ENCODE measurements at places on chromosomes 3 and 15.

DNA sequence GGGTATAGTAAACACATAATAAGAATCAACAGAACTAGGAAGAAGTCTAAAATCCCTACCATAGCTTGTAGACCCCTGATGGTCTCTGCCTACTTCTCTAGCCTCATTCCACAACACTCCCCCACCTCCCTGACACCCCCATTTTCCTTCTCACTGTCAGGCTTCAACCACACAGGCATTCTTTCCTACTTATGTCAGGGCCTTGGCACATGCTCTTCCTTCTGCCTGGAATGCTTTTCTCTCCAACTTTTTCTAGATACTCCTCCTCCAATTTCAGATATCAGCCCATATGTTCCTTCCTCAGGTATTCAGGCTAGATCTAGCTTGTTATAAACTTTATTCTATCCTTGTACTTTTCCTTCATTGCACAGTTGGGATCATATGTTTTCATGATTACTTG lies 106.0 kb upstream of the MRPL3 start:
- no peak for ATAC-seq

- ATAC-seq = no peak
Measured at GRCh38 chr3:49025005-49025792, 3.3 kb downstream of the NDUFAF3 start.

- ATAC-seq = no peak
Measured at GRCh38 chr3:129112308-129113052, 9.1 kb downstream of the RAB43 start.

DNA sequence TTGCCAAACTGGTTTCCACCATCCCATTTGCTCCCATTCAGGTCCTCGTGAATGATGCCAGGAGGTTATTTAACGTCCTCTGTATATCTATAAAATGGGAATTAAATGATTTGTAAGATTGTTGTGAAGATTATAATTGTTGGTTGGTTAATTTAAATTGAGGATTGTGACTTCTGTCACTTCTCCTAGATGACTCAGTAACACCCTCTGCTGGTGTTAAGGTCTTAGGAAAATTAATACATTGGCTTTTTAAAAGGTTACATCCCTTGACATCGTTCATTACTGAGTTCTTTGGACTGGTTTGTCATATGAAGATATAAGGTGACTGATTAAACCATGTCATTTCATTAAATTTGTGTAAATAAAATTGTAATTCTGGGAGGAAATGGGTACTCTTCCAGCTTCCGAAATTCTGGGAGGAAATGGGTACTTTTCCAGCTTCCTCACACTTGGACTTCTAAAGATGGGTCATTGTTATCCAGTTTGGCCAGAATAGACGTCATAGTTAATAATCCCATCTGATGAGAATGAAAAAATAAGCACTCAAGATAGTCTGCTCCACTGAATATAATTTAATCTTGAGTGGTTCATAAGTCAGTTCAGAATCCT lies 33.3 kb upstream of the PAQR5 start:
- no peak for ATAC-seq

DNA sequence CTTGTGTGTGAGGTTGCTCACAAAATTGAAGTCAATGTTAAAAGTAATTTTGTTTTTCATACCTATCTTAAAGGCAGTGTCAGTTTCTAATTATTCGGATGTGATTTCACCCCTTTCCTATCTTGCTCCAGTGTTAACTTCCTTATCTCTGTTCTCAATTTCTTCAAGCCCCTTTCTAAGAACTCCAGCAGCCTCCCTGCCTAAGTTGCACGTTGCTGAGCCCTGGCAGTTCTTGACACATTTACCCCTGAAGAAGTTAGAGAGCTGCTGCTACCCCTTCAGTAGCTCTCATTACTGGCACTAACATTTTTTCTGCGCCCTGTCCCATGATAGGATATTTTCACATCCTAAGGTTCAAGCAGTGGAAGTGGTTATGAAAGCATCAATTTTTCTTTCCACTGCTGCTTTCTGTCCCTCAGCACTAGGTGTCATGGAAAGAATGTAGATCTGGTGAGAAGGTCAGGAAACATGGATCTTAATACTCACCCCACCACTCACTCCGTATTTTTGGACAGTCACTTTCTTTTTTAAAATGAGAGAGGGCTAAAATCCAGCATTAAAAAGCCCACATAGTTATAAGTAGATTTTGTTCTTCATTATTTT lies 62.9 kb downstream of the OPA1 start:
- no peak for ATAC-seq

- no peak for ATAC-seq
Measured at GRCh38 chr15:57867970-57868798, 161.7 kb downstream of the POLR2M start.

DNA sequence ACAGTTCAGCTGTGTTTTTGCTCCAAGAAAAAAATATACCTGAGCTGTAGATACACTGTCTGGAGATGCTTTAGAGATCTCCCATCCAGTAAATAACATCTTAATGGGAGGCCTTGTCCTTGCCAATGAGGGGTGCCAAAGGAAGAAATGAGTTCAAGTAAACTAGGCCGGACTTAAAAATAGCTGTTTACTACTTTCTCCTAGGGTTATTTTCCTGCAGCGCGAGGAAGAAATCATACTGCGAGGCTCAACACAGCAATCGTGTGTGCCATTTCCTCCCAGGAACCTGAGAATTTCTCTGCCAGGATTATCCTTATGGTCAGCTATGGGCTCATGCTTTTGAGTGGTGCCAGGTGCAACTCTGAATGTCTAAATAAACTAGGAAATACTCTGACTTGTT lies 71.9 kb downstream of the CMTM8 start:
- no peak for ATAC-seq

GRCh38 chr15:60408463-60408981 lies 10.7 kb upstream of the ANXA2 start:
- ATAC-seq = no peak

DNA sequence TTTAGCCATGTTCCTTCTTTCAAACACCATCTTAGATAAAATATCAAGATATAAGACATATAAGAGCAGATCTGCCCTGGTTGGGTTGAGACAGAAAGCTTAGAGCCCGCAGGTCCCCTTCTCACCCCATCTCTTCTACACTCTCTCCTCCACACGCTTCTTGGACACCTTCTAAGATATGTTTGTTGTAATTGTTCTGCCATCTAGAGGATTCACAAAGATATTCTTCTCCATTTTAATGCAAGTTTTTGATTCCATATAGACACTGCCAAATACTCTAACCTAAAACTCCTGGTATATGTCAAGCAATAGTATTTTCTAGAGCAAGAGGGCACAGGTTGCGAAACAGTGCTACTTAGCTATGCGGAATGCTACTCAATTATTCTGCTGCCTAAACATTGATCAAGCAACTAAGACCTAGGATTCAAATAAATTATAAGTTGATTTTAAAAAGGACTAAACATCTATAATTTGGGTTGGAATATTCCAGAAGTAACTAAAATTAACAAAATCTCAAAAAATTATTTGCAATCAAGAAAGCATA lies 6.8 kb downstream of the CHRM5 start:
- no peak for ATAC-seq

DNA sequence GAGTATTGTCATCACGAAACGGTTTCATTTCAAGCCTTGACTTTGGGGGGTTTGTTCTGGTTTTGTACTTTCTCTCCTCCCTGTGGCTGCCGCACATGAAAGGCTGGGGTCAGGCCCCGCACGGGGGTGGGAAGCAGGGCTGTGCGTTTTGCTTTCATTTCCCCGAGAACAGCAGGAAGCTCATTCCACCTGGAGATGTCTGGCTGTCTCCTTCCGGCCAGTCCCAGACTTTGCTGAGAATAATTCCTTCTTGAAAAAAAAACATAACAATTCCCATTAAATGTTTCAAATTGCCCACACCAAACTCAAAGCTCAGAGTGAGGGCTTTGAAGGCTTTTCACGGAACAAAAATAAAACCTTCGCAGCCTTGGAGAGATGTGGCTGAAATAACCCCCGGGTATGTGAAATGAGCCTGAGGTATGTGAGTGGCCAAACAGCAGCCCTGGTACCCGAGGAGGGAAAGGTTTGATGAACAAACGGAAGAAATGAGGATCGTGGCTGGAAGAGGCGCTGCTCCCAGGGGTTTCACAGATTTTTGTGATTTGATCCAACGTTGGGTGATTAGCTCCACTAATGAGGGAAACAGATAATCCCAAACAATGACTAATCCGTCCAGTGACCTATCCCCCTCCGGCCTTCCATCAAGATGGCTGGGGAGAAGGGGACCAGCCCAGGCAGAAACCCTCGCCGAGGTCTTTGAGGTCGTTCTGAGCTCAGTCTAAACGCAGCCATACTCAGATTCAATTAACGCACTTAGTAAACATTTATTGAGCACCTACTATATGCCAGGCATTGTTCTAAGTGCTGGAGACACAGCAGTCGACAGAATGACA lies 126.9 kb upstream of the MEF2A start:
- ATAC-seq = no peak

DNA sequence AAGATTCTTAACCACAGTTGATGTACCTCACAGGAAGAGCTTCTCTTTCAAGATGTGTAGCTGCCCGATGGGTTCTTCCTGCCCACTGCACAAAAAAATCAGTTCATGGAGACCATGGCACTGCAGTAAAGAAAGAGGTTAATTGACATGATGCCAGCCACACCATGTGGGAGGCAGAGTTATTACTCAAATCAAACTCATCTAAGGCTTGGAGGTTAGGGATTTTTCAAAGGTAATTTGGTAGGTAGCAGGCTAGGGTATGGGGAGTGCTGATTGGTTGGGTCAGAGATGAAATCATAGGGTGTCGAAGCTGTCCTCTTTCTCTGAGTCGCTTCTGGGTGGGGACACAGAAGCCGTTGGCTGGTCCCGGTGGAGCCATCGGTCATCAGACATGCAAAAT lies 57.4 kb upstream of the BDH1 start:
- no peak for ATAC-seq

DNA sequence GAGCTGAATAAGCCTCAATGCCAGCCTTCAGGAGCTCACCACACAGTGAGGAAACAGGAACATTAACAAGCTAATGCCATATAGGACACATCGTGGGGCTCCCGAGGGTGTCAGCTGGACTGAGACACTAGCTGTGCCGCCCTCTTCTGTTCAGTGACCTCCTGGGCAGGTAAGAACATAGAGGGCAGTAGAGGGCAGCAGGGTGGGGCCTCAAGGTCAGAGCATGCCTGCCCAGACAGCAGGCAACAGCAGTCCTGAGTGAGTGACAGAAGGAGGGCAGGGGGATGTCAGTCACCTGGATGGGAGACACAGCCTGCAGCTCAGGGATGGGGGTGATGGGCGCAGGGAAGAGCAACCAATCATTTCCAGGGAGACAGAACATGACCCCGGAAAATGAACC lies 15.5 kb downstream of the NTRK3 start:
- ATAC-seq = no peak

GRCh38 chr3:120637851-120638559 lies 41.9 kb downstream of the NDUFB4 start:
- ATAC-seq = no peak

GRCh38 chr3:183533412-183534132 lies 21.9 kb downstream of the KLHL6 start:
- ATAC-seq = peak; percentile 81

- ATAC-seq = no peak
Measured at GRCh38 chr3:8233938-8234337, 267.7 kb upstream of the LMCD1 start.

GRCh38 chr3:130823241-130823884 lies 70.5 kb upstream of the ATP2C1 start:
- ATAC-seq = no peak

GRCh38 chr3:182389071-182389815 lies 404.1 kb upstream of the ATP11B start:
- ATAC-seq = no peak

- ATAC-seq = no peak
Measured at GRCh38 chr3:111548756-111549155, 6.8 kb downstream of the CD96 start.

- ATAC-seq = no peak
Measured at GRCh38 chr3:52939600-52939999, 42.3 kb upstream of the STIMATE start.

DNA sequence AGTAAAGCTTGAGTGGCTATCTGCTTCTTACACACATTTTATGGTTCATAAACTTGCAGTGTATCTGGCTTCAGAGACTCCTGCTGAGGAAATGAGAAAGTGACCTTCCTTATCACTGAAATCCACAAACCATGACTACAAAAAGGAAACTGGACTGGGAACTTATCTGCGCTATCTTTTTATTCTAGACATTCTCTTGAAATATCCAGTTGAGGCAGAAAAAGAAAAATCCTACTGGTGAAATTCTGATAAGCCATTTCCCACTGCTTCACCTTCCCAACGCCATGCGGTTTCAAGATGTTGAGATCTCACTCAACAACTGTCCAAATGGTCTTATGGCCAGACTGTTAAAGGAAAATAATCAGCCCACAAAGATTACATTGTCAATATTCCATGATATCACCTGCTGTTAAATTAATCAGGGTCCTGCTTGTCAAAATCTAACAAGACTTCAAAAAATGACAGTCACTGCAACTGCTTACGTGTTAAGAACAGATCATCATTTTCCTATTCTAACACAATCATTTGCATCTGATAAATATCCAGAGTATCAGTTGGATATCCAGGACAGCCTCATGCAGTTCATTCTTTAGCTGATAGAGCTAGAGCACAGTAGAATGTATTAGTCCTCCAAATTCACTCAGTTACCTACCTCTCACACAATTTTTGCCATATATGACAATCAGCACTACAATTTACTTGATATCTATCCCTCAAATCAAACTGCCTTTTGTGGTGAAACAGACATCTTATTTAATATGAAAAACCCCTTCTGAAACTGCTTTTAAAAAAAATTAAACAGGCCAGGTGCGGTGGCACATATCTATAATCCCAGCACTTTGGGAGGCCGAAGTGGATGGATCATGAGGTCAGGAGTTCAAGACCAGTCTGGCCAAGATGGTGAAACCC lies 538.1 kb downstream of the MAGI1 start:
- no peak for ATAC-seq

GRCh38 chr3:151357463-151357850 lies 27.1 kb downstream of the P2RY12 start:
- ATAC-seq = no peak

DNA sequence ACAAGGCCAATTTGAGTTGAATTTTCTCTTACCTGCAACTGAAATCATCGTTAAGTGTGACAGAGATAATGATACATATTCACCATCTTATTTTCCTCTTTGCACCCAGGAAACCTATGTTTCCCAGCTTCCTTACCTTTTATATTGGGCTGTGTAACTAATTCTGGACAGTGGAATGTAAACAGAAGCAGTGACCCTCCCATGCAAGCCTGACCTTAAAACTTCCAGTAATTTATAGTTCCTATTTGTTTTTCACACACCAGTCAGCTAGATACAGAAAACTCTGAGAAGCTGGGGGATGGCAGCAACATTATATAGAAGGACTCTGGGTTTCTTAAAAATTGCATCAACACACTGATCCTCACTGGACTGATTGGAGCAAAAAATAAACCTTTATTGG lies 4.5 kb upstream of the ZNF280D start:
- no peak for ATAC-seq

GRCh38 chr3:25080461-25080860 lies 347.6 kb upstream of the RARB start:
- ATAC-seq = no peak

- no peak for ATAC-seq
Measured at GRCh38 chr3:1326546-1326945, 233.7 kb downstream of the CNTN6 start.
